ENCODE measurements at places on chromosomes 1 and 21.

GRCh38 chr1:47688461-47689296 lies 250.8 kb downstream of the FOXD2 start:
- H3K36me3 ChIP-seq, result no peaks in the 10 kb centered on the region
- peaks cover 4% of the 10 kb centered on the region for H3K4me1 ChIP-seq
- DNase-seq, result peak; percentile 29
- peaks cover 26% of the 10 kb centered on the region for H3K27me3 ChIP-seq
- H3K4me3 ChIP-seq, result no peak overlapping the region

DNA sequence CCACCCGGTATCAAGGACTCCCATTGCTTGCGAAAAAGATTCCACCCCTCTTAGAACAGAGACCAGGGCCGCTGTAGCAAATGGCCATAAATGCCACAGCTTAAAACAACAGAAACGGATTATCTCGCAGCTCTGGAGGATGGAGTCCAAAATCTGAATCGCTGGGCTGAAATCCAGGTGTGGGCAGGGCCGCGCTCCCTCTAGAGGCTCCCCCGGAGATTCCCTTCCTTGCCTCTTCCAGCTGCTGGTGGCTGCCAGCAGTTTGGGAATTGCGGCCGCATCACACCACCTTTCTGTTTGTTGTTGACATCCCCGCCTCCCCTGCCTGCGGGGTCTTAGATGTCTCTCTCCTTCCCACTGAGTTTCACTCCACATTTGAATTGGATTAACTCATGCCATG lies 15.6 kb downstream of the PDE9A start:
- no peaks in the 10 kb centered on the region for H3K36me3 ChIP-seq
- no peak overlapping the region for H3K27ac ChIP-seq
- no peaks in the 10 kb centered on the region for H3K27me3 ChIP-seq
- peaks cover 5% of the 10 kb centered on the region for H3K4me1 ChIP-seq

DNA sequence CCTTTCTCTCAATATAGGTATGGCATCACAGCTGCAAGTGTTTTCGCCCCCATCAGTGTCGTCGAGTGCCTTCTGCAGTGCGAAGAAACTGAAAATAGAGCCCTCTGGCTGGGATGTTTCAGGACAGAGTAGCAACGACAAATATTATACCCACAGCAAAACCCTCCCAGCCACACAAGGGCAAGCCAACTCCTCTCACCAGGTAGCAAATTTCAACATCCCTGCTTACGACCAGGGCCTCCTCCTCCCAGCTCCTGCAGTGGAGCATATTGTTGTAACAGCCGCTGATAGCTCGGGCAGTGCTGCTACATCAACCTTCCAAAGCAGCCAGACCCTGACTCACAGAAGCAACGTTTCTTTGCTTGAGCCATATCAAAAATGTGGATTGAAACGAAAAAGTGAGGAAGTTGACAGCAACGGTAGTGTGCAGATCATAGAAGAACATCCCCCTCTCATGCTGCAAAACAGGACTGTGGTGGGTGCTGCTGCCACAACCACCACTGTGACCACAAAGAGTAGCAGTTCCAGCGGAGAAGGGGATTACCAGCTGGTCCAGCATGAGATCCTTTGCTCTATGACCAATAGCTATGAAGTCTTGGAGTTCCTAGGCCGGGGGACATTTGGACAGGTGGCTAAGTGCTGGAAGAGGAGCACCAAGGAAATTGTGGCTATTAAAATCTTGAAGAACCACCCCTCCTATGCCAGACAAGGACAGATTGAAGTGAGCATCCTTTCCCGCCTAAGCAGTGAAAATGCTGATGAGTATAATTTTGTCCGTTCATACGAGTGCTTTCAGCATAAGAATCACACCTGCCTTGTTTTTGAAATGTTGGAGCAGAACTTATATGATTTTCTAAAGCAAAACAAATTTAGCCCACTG lies 11.5 kb downstream of the HIPK1 start:
- H3K4me3 ChIP-seq, result no peak overlapping the region
- H3K36me3 ChIP-seq, result peaks cover 25% of the 10 kb centered on the region
- DNase-seq, result no peak

GRCh38 chr1:179144626-179145025 lies 62.8 kb downstream of the TOR3A start:
- H3K27ac ChIP-seq, result no peak overlapping the region
- peaks cover 31% of the 10 kb centered on the region for H3K4me1 ChIP-seq
- H3K36me3 ChIP-seq, result no peaks in the 10 kb centered on the region

DNA sequence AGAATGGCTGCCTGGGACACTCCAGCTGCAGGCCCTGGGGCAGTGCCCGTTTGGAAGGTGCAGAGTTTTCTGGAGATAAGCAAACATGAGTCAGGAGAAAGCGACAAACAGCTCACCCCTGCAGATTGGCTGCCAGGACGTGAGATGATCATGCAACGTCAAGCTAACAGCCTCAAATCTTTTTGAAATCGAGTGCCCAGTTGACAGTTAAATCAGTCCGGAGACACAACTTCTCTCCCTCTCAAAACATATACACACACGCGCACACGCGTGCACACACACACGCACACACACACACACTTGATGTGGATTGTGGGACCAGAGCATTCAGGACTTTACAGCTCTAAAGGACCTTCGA lies 49.4 kb downstream of the TENT5C start:
- peaks cover 37% of the 10 kb centered on the region for H3K4me1 ChIP-seq
- H3K27me3 ChIP-seq, result peaks cover 4% of the 10 kb centered on the region
- H3K4me3 ChIP-seq, result no peak overlapping the region
- no peak overlapping the region for H3K27ac ChIP-seq
- H3K36me3 ChIP-seq, result no peaks in the 10 kb centered on the region

- no peaks in the 10 kb centered on the region for H3K27me3 ChIP-seq
- no peak for DNase-seq
- H3K4me3 ChIP-seq, result no peak overlapping the region
These were observed 544.8 kb downstream of the NUF2 start for GRCh38 chr1:163866564-163866963.

DNA sequence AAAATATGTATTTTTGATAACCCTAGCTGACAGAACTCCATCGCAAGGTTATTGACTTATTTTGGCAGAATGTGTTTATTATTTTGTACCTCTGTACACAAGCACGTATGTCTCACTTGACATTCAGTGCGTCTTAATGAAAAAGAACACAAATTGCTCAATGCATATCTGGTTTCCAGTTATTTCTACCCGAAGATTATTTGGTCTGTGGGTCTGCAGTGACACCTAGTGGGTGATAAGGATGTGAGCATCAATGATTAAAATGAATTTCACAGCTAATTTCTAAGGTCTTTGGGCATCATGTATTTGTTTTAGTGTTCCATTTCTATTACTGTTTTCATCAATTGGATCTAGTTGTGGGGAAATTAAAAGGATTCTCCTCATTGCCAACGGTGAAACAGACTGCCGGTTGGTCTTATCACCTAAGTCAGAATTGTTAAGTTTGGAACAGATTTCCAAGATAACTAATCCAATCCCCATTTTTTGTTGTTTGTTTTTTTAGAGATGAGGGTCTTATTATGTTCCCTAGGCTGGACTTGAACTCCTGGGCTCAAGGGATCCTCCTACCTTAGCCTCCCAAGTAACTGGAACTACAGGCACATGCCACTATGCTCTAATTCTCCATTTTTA lies 13.9 kb downstream of the DDX20 start:
- peaks cover 30% of the 10 kb centered on the region for H3K36me3 ChIP-seq
- no peak for DNase-seq

- no peak for DNase-seq
- H3K4me3 ChIP-seq, result no peak overlapping the region
- peaks cover 13% of the 10 kb centered on the region for H3K4me1 ChIP-seq
These were observed 106.3 kb upstream of the CACHD1 start for GRCh38 chr1:64363616-64364015.

DNA sequence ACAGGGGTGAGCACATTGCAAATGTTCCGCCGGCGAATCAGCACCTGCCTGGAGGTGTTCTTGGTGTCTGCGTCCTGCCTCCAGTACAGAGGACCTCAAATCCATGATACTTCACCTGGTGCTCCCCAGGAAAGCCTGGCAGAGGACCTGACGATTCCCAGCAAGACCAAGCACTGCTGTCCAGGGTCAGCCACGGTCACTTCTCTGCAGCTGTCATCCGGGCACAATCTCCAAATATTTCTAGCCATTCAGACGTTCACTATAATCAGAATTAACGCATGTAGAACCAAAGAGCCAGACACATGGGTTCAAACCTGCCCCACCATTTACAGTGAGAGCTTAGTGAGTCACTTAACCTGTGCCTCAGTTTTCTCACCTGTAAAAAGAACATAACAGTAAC lies 74.5 kb downstream of the CLIC6 start:
- no peak overlapping the region for H3K4me3 ChIP-seq
- no peaks in the 10 kb centered on the region for H3K27me3 ChIP-seq
- H3K4me1 ChIP-seq, result peaks cover 24% of the 10 kb centered on the region

DNA sequence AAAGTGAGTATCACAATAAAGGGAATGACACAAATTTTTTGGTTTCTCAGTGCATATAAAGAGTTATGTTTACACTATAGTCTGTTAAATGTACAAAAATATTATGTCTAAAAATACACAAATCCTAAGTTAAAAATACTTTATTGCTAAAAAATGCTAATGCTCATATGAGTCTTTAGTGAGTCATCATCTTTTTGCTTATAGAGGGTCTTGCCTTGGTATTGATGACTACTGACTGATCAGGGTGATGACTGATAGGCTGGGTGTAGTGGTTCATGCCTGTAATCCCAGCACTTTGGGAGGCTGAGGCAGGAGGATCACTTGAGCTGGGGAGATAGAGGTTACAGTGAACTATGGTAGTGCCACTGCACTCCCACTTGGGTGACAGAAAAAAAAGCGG lies 12.9 kb upstream of the NUF2 start:
- no peaks in the 10 kb centered on the region for H3K27me3 ChIP-seq
- H3K4me1 ChIP-seq, result no peaks in the 10 kb centered on the region
- H3K27ac ChIP-seq, result no peak overlapping the region
- H3K36me3 ChIP-seq, result peaks cover 5% of the 10 kb centered on the region
- DNase-seq, result no peak
- no peak overlapping the region for H3K4me3 ChIP-seq

DNA sequence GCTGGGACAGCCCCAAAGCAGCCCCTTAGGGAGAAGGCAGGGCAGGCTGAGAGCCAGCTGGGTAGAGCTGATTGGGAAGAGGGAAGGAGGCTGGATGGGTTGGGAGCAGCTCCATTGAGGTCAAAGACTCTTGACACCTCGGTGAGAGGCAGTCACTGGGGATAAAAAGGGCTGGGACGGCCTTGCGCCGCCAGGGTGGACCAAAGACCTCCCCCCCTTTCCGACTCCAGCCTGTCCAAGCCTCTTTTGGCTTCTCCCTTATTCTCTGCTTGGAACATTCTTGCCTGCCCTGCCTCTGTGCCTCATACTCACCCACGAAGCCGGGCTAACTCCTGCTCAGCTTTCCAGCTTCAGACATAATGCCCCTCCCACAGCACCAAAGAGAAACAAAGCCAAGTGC lies 51.1 kb downstream of the LRRC38 start:
- no peak overlapping the region for H3K27ac ChIP-seq
- H3K4me1 ChIP-seq, result no peaks in the 10 kb centered on the region
- no peak for DNase-seq
- no peak overlapping the region for H3K4me3 ChIP-seq
